ENCODE measurements at places on chromosomes 5 and 9.

DNA sequence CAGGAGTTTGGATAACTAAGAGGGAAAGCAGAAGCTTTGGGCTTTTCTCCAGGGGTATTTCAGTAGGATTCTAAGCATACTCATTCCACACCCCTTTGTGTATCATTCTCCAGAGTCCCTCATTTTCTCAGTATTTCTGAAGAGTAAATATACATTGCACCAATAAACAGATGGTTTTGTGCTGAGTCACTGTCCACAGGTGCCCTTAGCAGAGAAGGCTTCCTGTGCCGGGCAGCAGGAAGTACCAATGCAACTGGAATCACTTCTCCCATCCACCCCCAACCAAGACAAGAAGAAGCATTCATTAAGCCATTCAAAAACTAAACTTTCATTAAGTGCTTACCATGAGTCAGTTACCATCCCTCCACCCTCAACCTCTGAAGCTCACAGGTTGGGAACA lies 3.6 kb upstream of the CCNJL start:
- DNase-seq, result no peak

DNA sequence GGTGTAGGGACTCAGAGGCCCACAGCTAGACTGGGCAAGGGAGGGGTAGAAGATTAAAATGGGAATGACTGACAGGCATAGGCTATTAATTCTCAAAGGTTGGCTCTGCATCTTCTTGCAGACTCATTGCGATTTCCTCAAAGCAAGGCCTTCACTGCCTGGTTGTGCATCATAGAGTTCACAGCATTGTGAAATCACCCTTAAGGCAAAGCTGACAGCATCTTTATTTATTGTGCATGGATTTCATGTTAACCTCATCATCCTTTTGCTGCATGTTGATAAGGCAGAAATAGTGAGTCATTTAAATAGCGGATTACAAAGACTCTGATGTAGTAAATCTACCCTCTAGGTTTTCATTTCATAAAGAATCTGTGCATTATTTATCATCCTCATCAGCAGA lies 13.6 kb upstream of the PALM2AKAP2 start:
- DNase-seq, result no peak

GRCh38 chr5:137792303-137792702 lies 38.1 kb upstream of the HNRNPA0 start:
- no peak for DNase-seq

DNA sequence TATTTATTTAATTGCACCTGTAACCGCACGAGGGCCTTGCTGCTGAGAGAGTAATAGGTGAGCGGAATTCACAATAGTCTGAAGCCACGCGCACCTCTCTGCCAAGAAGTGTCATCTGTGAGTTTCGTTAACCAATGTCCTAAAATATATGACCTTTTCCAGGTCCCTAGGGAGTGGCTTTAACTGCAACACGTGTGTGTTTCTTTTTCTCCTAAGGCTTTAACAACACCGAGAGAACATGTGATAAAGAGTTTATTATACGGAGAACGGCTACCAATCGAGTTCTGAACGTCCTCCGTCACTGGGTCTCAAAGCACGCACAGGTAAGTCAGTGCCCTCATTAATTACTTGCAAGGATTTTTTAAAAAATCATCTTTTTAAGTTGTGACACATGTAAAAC lies 53.2 kb upstream of the CKMT2 start:
- DNase-seq, result no peak

DNA sequence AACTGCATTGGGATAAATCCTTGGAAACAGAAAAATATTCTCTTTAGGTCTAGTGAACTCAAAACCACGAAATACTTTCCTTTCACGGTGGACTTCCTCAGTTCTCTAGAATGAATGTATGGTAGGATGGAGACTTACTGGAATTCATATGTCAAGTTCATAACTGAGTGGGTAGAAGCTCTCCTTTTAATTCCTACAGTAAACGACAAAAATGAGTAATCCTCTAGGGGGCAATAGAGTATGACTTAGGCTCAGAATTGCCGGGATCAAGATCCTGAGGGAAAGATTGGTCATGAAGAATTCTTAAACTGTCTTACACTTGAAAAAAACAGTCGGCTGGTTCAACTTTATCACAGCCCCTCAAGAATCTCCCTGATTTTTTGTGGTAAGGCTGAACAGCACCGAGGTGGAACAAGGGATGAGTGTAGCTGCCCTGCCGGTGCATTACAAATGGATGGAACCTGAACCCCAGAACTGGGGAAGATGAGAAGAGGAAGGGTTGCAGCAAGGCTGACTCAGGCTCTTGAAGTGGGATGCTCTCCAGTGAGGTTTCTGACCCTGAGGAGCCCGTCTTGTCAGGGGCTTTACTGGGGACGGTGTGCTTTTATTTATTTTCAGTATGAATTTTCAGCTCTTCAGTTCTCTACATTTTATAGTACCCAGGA lies 14.0 kb upstream of the LOX start:
- DNase-seq, result no peak

DNA sequence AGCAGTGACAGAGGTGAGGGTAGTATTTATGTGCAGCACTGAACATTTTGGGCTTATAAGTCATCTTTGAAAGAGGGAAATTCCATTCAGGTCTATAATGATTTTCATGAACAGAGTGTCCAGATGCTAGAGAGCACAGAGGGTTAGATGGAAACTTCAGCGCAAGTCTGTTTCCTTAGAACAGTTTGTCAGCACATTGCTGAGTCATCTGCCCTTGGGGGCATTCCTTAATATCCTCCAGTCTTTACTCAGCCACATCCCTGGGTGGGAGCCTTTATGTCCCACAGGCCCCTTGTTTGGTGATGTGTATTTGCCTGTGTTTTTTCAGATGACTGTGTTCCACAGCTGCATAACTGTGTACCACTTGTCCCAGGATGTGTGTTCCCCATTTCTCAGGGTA lies 138.5 kb upstream of the S1PR3 start:
- DNase-seq, result no peak

- DNase-seq, result no peak
Measured at GRCh38 chr5:88688156-88688983, 194.6 kb downstream of the MEF2C start.

DNA sequence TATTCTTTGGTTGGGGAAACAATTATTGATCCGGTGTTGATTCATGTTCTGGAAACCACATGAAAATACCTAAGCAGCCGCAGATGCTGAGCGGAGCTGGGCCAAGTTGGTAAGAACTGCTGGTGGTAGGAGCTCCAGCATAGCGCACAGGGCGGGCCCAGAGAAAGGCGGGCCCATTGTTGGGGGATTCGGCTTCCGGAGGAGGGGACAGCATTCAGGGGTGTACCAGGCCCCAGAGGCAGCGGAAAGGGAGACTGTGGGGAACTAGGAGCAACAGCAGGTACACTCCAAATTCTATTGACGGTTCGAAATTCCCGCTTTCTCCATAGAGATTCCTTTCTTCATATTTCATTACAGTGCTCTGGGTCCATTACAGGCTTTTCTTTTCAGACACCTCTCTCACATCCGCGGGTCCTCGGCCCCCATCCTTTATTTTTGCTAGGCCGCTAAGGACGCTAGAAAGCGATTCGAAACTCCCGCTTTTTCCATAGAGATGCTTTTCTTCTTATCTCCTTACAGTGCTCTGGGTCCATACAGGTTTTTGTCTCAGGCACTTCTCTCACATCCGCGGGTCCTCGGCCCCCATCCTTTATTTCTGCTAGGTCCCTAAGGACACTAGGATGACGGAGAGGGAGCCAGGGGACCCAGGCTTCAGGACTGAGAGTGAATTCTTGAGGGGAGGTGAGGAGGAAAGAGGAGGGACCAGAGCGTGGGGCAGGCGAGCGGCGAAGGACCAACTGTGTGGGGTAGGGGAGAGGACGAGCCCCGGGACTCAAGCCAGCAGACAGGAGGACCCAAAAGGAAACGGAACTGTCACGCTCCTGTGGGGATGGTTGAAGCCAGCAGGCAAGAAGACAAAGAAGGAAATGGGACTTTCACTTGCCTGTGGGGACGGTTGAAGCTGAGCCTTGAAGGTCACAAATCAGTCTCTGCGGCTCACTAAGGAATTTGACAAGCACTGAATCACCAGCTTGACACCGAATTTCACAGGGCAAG lies at the start of gene CCDC152:
CCDC152 (plus strand) TSS at position 213 of the 996 bp plus-strand sequence. CDS start 2,304 bp downstream, outside the sequence.
- DNase-seq, result peak; percentile 17

DNA sequence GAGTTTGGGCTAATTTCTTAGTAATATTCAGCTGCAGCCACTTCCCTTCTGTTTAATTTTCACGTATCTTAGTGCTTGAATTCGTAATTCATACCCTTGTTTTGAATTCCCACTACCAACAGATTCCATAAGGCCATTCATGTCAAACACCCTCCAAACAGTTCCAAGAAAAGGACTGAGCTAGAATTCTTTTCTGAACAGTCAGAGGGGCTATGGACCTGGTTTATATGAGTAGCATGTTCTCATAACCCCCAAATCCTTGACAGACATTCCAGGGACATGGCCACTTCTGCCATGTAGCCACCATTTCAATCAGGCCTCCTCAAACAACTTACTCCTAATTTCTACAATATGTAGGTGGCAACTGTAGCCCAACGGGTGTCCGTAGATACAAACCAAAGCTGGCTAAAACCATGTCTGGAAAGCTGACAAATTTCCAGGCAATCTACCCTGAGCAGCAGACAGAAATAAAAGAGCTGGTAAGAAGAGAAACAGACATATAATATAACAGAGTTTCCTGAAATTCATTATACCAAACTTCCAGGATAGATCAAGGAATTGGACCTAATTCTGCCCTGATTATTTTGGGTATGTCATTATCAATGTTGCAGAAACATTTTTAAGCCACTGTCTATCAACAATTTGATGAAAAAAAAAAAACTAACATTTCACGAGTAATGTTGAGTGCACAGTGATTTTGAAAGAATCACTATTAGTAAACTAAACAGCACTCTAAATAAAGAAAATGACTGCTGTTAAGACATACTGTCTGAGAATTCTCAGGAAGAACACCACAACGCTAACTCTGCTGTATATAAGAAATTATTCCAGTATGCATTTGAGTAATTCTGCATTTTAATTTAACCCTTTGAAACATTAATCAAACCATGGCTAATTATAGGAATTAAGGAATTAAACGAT lies 40.7 kb downstream of the EBF1 start:
- no peak for DNase-seq

DNA sequence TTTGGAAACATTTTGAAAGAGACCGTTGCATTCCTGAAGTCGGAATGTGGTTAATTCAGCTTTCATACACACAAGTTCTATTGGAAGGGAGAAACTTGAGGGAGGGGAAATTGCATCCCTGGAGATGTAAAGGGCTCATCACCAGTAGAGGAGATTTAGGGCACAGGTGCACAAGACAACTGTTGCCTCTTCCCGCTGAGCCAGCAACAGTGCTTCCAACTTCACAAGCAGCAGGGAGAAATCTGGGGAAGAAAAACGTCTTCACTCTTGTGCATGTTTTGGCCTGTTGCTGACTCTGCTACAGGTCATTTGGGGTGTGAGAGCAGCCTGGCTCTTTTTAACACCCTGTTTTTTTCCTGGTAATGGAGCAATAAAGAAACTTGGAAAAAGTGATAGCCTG lies 277.9 kb downstream of the GAS1 start:
- DNase-seq, result no peak

DNA sequence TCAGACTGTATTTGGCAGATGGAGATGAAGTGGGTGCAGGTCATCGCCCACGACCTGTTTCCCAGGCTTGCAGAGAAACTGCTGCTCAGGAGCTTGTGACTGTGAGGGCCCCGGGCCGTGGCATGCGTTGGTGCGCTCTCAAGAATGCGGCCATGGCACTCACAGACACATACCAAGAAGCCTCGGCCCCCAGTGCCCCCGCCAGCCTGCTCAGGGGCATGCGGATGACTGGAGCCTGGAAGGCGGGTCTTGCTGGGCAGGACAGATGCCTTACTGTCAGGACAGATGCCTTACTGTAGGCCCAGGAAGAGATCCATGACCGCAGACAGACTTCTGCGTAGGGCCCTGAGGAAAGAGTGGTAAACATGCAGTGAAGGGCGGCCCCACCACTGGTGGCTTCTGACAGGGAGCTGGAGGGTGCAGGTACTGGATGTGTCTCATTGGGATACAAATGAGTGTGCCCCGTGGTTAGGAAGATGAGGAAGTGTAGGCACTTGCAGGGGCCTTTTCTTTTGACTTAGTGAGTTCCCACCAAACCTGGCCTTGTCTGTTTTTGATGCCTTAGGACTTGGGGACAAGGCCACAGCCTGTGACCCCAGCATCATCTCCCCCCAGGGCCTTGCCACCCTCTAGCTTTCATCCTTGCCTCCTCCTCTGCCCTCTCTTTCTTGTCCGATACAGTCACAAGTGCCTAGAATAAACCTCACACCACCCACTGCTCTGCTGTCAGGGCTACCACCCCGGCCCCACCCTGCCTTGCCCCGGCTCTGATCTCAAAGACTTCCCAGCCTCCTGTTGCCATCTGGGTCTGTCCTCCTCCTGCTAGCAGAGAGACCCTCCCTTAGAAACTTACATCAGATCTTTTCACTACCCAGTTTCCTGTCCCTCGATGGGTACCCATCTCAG lies 68.8 kb upstream of the ABL1 start:
- no peak for DNase-seq

DNA sequence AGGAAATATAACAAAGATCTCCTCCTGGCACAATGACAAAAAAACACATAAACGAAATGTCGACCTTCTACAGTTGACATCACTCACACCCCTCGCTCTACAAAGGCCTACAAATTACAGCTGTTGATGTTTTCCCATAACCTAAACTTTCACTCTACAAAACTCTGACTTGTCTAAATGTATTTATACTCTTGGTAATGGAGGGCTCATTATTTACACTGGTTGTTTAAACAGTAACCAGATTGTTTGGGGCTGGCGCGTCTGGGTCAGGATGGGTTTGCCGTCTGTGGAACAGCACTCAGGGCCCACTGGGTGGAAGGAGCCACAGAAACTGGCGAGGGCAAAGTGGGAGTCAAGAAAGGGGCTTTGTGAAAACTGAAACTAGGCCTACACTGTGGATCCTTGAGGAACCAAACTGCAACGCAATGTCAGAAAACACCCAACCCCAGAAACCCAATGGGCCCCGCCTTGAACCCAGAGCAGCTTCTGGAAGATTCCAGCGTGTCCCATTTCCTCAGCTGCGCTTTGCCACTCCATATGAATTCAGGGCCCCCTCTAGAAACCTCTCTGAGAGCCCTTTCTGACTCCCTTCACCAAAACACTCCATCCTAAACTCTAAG lies 136.7 kb downstream of the ROR2 start:
- DNase-seq, result no peak

DNA sequence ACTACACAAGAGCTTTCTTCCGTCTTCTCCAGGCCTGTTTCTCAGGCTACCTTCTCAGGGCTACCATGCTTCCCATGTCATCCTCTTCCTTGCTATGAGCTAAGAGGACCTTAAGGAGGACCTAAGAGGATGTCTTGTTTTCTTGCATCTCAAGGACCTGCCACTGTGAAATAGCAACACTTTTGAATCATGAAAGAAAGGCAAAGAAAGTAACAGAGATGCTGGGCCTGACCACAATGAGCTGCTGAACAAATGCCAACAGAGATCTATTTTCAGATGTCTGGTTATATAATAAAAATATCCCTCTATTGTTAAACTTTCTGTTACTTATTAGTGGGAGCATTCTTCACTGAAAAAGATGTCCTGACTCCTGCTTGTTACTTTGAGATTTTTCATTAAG lies 36.7 kb upstream of the ANXA1 start:
- no peak for DNase-seq

DNA sequence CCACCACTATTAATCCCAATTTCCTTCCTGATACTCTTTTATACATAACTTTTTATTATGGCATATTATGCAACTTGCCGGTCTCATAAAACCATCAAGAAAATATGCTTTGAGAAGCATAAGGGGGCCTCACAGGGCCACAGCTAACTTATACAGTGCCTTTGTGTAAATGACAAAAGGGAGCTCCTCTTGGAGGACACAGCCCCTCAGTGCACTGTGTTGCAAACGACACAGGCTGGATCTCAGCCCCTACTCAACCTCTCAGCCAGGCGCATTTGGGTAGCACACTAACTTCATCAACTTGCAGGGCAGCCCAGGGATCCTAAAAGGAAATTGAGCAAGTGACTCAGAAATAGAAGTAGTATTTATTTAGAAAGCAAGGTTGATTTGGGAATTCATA lies 35.4 kb downstream of the RIGI start:
- DNase-seq, result no peak
